ENCODE measurements at places on chromosomes 6 and 20.

DNA sequence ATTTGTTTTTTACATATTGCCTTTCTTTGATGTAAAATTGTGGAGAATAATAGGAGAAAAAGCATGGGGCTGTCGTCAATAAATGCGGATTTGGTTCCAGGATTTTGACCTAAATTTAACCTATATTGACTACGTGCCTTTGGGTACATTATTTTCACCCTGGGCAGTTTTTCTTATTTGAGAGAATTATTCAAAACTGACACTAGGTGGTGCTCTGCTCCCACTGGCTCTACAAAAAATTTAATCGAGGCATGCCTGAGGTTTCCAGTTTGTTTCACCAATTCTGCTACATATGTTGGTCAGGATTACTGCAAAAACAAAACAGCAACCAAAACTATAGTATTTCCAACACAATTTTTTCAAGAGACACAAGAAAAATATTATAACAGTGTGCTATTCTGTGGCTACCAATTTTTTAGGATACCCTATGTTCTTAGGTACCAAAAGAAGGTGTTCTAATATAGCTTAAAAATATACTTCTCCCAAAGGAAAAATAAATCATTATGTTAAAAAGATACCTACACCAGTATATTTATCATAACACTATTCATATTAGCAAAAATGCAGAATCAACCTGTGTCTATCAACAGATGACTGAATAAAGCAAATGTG lies 48.6 kb upstream of the FABP7 start:
- DNase-seq = peak; percentile 74

DNA sequence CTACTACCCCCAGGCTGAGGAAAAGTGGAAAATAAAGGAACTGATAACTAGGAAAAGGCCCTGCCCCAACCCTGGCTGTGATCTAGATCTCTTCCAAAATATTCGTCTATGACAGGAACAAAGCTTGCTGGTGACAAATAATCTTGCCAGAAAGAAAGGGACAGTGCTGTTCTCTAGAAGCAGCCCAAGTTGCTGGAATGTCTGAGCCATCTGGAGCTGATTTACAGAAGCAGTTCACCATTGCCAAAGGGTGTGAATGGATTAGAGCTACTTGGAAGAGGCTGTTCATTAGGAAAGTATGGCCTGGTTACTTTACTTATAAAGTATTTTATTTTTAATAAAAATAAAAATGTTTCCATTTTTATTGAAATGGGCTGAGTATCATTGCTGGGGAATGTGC lies 146.3 kb downstream of the EPM2A start:
- DNase-seq = no peak

- no peak for DNase-seq
Observed at GRCh38 chr20:10330071-10330470, 104.0 kb downstream of the MKKS start.

DNA sequence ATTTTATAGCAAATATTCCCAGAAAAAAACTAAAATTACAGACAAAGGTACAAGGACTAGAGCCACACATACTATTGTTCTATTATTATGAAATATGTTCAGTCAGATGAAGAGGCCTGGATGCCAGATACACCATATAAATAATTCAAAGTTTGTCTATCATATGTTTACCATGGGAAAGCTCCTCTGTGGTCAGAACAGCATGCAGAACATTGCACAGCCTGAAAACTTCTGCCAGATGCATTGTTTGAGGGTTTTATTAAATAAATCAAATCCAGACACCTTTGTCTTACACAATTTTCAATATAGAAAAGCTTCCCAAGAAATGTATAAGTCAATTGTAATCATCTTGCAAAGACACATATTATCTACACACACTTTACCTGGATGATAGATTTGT lies 35.0 kb upstream of the COL21A1 start:
- no peak for DNase-seq

DNA sequence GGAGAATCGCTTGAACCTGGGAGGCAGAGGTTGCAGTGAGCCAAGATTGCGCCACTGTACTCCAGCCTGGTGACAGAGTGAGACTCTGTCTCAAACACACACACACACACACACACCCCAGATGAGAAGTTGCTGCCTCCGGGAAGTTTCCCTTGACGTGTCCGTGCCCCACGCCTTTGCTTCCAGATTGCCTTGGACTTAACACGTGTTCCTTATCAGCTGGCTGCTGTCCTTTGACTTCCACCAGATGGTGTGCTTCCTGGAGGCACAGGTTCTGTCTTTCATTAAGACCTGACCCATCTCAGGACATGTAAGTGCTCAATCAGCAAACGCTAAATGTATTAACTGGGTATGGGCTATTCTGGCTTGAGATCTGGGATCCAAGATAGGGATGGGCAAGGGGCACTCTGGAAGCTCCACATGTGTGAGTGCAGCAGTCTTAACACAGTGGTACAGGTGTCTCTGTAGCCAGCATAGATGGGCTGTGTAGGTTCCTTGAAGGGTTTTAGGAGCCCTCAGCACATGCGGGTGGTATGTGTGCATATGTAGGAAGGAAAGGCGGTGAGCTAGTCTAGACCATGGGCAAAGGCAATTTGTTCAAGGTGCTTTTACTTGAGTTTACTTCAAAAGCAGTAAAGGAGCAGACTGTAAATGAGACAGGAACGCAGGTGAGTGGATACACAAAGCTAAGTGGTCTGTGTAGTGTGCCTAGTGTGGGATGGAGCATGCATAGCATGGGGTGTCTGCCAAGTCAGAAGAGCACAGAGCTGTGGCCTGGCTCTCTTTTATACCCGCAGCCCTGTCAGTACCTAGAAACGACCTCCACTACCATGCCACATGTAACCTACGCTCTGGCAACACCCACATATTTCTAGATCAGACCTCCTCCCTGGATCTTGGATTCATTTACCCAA lies 11.6 kb downstream of the PIGT start:
- DNase-seq = no peak

GRCh38 chr6:79512014-79512413 lies 25.2 kb downstream of the LCA5 start:
- DNase-seq = no peak

GRCh38 chr20:17889226-17889625 lies 79.4 kb downstream of the SNX5 start:
- DNase-seq = no peak
